LoVo (cell line): ENCODE measurements at places on chromosomes 3 and 15.

GRCh38 chr15:69896606-69897005, 201.1 kb downstream of the TLE3 start:
- no peak for DNase-seq

- DNase-seq = no peak
These were observed 21.8 kb downstream of the ITPR1 start for GRCh38 chr3:4514916-4515315.

GRCh38 chr15:70442616-70443321, 320.6 kb downstream of the UACA start:
- no peak for DNase-seq

DNA sequence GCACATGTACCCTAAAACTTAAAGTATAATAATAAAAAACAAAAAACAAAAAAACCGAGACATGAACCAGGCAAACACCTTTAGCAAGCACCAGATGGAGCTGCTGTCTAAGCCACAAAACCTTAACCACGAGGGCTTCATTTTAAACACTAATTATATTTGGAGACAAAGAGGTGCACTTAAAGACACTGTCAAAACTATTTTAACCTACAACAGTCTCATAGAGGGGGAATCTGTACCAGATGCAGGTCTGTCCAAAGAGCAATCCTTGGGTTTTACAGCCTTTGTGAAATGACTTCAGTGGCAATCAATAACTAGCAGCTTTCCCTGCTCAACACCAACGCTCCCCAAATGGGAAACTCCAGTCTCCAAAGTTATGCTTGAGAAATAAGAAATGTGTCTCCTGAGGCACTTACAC, 115.7 kb upstream of the TSPAN3 start:
- DNase-seq = no peak

DNA sequence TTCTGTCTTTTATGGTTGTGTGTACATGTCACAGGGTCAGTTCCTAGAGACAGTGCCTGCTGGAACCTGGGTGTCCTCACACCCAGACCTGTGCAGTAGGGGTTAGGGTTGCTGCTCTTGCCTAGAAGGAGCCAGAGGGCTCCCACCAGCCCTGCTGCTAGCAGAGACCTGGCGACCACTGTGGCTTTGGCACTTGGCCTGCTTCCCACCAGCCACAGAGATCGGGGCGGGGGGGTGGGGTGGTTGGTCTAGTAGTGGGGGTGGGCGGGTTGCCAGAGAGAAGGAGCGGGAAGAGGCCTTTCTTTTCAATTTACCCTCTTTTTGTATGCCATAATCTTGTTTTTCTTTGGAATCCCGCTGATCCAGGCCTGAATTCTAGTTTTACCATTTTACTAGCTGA, 29.4 kb downstream of the EEFSEC start:
- DNase-seq = no peak

- DNase-seq = no peak
These were observed 54.5 kb downstream of the SATB1 start for GRCh38 chr3:18370672-18371071.

DNA sequence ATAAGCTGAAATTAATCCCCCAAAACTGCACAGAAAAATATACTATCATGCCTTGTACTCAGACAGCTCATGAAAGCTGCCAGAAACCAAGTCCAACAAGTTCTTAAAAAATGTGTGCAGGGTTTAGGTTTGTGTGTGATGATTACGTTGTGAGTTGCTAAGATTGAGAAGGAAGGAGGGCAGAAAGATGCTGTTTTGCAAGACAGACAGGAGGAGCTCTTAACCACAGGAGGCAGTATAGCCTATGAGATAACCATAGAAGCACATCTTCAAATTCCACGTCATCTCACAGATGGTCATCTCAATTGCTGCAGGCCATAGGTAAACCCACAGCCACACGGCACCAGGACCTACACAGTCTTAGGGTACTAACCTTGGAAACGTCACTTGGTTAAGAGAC, 191.9 kb downstream of the STT3B start:
- no peak for DNase-seq

DNA sequence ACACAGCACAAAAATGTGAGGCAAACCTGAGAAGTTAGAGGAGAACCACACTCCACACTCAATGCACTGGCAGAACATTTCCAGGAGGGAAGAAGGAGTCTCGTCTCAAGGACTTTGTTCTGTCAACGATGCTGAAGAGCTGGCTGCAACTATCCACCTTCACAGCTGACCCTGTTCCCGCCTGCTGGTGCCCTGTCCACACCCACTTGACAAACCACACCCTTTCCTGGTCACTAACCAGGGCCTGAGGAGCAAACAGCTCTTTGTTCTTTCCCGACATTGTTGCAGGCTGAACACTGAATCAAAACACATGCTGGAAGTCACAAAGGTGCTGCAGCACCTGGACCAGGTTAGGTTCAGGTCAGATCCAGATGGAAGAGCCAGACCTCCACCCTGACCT, 92.6 kb upstream of the ARRDC4 start:
- DNase-seq = peak; percentile 6

DNA sequence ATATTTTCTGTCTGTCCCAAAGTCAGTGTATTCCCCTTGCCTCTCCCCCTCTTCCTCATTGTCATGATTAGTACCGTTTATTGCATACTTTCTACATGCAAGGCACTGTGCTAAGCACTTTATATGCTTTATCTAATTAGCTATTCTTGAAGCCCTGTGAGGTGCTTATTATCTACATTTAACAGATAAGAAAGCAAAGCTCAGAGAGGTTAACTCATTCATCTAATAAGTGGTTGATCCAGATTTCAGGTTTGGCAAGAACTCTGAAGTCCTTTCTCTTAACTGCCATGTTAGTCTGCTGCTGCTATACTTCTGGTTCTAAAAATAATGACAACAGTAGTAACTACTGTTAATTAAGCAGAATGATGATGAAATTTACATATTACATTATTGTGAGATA, 13.5 kb downstream of the IQGAP1 start:
- DNase-seq = no peak

DNA sequence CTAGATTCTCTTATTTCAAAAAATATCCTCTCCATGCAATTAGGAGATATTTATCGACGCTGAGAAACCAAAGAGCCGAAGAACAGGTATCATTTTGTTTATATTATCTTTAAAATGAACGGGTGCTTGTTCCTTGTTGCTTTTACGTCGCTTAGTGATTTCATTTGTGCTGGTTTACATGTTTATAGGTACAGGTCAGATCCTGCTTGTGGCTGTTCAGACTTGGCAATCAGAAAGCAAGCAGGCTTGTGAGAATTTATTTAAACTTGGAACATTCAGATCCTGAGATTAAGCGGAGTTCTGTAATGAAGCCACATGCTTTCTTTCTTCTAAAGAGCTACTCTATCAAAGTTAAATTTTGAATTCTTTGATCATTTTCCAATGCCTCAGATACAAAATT, 43.0 kb upstream of the ATP2C1 start:
- DNase-seq = no peak

DNA sequence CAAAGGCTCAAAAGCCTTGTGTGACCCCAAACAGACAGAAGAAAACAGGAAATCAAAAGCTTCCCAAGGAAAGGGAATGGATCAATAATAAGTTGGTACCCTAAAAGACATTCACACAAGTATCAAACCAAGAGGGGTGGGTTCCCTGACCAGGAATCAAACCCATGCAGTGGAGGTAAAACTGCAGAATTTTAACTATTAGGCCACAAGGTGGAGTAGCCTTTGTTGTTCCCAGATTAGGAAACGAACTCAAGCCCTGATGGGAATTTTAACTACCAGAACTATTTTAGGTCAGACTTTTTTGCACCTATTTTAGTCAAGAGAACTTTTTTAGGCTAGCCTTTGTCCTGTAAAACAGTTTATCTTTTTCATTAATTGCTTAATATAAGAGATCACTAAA, 31.4 kb downstream of the SETMAR start:
- DNase-seq = no peak

DNA sequence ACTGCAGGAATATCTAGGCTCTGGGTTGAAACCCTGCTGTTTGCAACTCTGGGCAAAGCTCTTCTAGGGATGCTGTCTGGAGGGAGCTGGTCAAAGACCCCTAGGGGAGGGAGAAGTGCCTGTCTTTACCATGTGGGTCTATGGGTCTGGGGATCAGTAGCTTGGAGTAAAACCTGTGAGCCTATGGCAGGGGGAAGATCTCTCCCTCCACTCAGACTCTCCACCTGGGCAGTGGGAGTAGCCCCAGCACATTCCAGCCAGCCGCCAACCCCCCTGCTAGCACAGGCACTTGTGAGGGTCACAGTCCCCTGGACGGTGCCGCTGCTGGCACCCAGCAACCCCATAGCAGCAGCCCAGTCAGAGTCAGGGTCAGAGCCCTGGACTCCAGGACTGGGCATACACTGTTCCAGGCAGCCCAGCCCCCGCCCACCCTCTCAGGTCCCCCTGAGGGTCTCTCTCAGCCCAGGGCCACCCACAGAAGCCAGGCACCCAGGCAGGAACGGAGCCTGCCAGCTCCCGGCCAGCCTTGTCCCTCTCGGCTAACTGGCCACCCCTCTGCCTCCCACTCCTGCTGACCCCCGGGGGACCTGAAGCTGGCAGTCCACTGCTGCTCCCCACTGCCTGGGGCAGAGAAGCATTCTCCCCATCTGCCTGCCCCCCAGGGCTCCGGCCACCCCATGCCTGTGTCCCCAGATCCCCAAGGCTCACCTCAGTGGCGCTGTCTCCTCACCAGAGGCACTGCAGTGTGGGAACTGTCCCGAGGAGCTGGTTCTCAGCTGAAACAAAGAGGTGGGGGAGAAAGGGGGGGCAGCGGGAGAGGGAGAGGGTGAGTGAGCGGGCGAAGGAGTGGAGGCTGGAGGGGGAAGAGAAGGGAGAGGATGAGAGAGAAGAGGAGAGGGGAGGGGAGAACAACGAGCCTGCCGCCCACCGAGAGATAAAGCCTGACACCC, 10.8 kb downstream of the GLYCTK start:
- DNase-seq = no peak

DNA sequence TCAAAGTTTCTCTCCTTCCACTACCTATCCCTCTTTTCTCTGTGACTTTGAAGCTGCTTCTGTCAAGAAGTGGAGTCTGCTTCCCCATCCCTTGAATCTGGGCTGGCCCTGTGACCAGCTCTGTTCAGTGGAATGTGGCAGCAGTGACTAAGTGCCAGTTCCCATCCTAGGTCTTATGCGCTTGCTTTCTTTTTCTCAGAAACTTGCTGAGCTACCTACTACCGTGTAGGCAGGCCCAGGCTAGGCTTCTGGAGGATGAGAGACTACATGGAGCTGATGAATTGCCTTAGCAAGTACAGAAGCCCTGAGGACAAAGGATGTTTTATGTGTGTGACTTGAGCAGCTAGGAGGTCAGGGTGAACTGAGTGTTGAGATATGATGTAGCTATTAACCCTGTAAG, 123.2 kb downstream of the PDCD6IP start:
- DNase-seq = no peak

GRCh38 chr15:40069178-40070165, 30.5 kb upstream of the SRP14 start:
- peak; percentile 96 for DNase-seq

- DNase-seq = peak; percentile 53
These were observed 244.8 kb downstream of the ALCAM start for GRCh38 chr3:105611304-105612192.

DNA sequence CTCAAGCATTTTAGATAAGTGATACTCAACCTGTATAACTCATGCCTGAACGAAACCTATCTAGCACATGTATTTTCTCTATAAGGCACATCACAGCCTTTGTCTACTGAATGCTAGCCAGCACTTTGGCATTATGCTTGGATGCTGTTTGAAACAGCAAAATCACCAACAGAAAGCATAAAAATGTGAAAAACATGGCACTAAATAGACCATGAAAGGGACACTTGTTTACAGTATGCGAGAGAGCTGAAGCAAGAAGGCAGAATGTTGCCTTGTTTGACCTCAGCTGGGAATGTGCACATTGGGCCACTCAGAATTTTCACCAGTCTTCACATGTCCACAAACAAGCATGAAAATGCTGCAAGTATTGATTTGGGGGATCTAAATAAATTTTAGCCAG, 59.5 kb downstream of the MINDY2 start:
- DNase-seq = no peak

- no peak for DNase-seq
These were observed 7.5 kb upstream of the PHLDB2 start for GRCh38 chr3:111851511-111851954.

GRCh38 chr15:56469483-56469882, 4.5 kb upstream of the MNS1 start:
- no peak for DNase-seq

DNA sequence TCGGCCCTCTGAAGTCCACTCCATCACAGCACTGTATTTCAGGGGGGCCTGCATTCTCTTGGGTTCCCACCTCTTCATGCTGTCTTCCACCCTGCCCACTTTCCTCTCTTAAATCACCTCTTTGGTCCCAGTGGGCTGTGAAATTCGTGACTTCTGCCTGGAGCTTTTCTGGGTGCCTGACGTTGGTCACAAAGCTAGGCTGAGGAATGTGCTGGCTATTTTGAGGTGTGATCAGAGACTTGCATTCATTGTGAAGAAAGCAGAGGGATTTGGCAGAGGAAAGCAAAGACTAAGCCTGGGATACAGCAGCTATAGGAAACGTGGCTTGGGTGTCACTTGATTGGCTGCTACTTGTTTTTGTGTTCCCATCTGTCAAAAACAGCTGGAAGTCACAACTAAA, 202.5 kb downstream of the SATB1 start:
- no peak for DNase-seq

DNA sequence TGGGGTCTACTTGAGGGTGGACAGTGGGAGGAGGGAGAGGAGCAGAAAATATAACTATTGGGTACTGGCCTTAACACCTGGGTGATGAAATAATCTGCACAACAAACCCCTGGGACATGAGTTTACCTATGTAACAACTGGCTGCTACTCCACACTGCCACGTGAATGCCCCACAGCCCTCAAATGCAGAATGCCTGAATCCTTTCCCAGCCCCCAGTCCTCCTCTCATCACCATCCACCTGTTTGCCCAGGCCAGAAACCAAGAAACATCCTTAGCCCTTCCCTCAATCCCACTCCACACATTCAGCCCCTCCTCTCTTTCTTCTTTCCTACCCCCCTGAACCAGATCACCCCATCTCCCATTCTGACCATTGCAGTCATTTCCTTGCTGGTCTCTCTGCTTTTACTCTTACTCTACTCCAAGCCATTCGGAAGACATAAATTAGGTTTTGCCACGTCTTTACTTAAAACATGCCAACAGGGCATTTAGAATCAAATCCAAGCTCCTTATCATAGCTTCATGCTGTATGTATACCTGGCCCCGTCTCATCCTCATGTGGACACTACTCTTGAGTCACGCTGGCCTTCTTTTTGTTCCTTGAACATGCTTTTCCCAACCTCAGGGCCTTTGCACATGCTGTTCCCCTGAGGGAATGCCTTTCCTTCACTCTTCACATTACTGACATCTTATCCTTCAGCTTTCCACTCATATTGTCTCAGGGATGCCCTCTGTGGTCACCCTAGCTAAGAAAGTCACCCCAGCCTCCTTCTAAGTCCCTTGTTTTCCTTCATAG, 137.5 kb upstream of the ABHD17C start:
- DNase-seq = no peak
